Naive thymus-derived CD4-positive, alpha-beta T cell (primary cell): ENCODE measurements at places on chromosomes 1 and 21.

DNA sequence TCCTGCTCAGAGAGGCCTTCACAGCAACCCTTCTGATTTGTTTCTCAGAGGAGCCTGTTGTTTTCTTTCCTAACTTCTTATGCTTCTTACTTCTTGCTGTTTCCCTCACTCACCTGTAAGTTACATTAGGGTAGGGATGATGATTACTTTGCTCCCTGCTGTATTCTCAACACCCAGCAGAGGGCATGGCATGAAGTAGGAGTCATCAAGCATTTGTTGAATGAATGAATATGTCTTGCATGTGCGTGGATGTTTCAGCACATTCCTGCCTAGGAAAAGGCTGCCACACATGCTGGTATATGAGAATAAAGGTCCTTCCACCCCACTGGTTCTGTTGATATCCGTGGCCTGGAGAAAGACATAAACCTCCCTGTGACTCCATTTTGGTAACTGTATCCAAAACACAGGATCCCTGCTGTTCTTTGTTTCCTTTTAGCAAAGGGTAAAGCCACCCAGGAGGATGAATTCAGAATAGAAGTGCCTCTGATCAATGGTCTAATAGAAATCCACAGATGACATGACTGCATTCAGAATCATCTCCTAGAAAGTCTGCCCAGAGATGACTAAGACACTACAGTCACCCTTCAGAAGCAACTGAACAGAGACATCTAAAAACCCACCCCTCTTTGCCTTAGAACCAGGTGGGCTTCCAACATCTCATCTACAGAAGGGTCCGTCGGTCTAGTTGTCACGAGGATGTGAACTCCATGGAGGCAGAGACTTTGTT is 168.8 kb downstream of the ZSCAN20 start:
- no peak for DNase-seq

DNA sequence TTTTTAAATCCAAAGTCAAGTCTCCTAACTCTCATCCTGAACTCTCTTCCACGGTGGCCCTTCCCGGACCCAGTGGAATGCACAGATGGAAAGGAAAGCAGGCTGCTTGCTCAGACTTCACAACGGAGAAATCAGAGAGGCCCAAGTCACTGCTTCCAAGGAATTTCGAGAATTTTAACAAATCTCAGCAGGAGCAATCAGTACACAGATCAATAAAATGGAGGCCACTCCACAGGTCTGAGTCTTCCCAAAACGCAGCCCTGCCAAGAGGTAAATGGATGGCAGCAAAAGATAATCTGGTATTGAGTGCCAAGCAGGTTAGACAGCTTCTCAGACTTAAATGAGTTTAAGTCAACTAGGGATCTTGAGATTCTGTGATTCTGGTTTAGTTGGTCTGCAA is 81.1 kb upstream of the TIAM1 start:
- DNase-seq, result no peak

DNA sequence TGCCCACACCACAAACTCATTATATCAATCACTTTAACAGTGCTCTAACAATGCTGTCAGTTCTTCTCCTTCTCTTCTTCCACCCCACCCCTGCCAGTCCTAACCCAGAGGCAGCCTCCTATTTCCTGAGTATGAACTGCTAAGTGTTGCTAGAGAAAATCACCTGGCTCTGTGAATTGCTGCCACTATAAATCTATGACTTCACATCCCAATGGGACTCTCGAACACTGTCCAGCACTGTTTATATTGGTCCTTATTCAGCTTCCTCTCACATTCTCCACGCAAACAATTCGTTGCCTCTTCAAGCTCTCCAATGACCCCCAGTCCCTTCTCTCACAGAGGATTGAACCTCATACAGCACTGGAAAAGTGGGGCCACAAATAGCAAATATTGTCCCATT is 27.0 kb upstream of the USH2A start:
- no peak for DNase-seq

DNA sequence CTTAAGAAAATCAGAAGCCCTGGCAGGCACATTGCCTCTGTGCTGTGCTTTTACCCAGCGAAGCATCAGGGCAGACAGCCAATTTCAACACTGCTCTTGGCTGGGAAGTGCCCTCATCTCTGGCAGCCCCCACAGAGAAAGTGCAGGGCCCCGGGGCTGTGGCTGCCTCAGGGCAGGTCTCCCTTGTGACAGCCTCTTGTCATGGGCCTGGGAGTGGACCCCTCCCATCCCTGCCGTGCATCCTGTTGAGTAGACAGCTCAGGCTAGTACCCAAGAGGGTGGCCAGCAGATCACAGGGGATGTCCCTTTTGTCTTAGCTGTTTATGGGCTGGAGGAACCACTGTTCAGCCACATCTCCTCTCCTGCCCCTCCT is 23.3 kb downstream of the TTC34 start:
- no peak for DNase-seq

DNA sequence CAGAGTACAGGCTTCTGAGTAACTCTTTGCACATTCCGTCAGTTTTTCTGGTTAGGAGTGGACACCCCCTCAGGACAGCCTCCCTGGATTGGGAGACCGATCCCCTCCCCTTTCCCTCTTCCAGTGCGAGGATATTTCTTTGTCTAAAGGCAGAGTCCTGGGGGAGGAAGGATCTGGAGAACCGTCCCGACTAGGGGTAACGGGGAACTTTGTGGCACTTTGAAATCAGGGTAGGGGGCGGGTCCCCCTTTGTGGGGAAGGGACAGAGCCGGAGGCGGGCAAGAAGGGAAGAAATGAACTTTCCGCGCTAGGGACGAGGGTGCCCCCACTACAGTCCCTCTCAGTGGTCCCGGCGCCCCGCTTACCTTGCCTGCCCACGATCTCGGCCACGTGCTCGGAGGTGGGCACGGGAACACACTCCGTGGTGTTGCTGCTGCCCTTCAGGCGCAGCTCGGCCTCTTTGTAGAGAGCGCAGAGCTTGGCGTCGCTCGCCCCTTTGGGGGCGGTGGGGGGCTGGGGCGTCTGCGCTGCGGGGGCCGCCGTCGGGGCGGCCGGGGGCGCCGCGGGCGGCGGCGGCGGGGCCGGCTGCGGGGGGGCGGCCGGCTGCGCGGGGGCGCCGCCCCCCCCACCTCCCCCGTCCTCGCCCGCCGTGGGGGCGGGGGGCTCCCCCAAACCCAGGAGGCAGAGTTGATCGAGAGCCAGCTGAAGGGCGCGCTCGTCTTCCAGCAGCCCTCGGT is 917 bp downstream of the MEX3A start:
- DNase-seq, result no peak

GRCh38 chr1:195328102-195328501 is 1280.1 kb downstream of the KCNT2 start:
- no peak for DNase-seq

GRCh38 chr1:207420109-207420508 is 34.0 kb upstream of the CR2 start:
- DNase-seq, result no peak

- no peak for DNase-seq
These were observed 38.0 kb downstream of the WDR4 start for GRCh38 chr21:42841156-42841915.

- no peak for DNase-seq
These were observed 47.7 kb downstream of the FCRL5 start for GRCh38 chr1:157504646-157505045.

- DNase-seq, result no peak
These were observed 32.4 kb downstream of the PRMT2 start for GRCh38 chr21:46667741-46668380.

DNA sequence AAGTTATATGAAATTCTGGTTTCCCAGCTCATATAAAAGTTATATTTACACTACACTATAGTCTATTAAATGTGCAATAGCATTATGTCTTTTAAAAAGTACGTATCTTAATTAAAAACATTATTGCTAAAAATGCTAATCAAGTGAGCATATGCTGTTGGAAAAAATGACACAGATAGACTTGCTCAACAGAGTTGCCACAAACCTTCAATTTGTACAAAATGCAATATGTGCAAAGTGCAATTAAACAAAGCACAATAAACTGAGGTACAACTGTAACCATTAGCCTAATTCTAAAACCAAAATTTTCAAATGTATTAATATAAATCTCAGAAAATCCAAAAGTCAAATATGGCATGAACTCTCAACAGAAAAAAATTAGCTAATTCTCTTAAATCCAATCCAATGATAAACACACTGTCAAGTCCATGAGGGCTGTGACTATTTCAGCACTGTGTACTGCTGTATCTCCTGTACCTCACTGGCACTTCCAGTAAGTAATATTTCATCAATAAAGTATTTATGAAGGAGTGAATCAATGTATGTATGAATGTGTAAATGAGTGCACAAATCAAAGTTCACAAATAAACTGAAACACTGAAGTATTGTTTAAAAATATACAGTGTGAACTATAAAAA is 116.3 kb downstream of the AKT3 start:
- no peak for DNase-seq

- no peak for DNase-seq
These were observed at the start of gene DPT for GRCh38 chr1:168728473-168729404. Gene DPT (minus strand): TSS chr1:168729206. CDS start chr1:168729174, 32 bp downstream.

- no peak for DNase-seq
These were observed 173.4 kb downstream of the TOMM20 start for GRCh38 chr1:234955107-234955731.

- no peak for DNase-seq
These were observed 41.0 kb upstream of the SEC16B start for GRCh38 chr1:178010674-178011464.

GRCh38 chr1:102085896-102086295 is 89.2 kb upstream of the OLFM3 start:
- DNase-seq, result no peak
